ENCODE measurements at places on chromosomes 13 and 19.

DNA sequence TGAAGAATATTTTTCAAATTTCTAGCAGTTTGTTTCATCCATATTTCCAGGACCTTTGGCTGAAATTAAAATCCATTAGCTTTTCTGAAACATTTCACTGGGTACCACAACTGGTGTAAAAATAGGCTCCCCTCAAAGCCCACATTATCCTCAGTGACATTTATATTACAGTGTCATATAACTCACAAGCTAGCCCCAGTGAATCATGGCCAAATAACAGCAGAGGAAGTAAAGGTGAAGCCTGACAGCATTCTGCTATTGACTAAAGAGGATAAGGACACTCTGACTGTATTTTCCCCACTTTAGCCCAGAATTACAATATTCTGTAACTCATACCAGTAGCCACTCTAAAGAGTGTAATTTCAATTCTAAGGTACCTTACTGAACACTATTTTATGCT, 21.9 kb downstream of the KCTD12 start:
- DNase-seq = no peak

- DNase-seq = no peak
Measured at GRCh38 chr13:25372284-25373081, 709 bp downstream of the ATP8A2 start.

DNA sequence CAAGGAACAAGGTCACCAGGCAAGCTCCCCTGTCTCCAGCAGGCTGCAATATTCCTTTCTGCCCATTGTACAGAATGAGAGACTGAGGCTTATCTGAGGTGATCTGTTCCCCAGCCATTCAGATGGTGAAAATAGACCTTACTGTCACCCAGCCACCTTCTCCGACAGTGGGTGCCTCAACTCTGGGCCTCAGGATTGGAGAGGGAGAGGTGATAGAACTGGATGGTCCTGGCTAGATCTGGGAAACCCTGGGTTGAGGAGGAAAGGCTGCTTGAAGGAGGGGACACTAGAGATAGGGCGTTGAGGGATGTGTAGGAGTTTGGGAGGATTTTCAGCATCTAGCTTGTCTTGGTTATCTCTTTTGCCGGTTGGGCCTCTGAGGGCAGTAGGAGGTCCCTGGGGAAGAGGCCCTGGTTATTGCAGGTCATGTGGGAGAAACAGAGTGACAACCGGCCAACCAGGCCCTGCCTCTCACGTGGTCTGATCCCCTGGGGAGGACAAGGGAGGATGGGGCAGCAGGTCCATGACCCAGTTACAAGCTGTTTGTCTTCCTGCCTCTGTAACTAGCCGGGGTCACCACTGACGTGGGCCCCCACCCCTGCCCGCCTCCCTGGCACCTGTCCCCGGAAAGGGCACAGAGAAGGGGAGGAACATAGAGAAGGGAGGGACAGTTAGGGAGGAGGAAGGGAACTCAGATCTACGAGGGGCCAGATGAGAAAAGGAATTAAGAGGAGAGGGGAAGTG, 8.2 kb downstream of the NFIC start:
- no peak for DNase-seq

DNA sequence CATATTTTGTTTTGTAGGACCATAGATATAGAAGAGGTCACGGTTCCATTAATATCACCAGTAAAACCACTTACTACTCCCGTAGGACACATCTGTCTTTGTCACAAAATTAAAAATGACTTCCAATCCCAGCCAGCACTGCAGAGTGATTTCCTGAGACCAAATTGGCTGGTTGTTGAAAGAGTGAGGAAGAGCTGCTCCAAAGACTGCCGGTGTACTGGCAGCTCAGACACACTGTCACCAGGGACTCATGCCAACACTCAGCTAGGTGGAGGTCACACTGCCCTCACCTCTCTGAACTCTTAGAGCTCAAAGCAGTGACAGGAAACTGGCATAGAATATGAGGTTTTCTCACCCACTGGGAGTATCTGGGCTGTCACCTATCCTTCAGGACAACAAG, 52.1 kb downstream of the FLT1 start:
- DNase-seq = no peak

DNA sequence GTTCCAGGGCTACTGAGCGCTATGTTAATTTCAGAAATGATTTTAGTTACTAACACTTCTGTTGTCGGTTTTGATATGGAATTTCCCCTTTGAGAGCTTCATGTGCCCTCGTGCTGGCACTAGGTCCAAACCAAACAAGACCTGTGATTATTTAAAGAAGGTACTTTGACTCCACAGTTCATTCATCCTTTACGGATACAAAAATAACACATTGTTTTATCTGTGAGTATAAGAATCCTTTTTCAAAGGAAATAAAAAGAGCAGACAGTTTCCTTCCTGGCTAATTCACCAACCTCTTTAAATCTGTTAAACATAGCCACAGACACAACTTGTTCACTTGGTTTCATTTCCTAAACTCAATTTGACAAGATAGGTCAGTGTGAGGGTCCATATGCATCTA, 141.2 kb downstream of the FLT1 start:
- DNase-seq = no peak

GRCh38 chr13:30526612-30527495, 61.1 kb upstream of the HMGB1 start:
- DNase-seq = no peak

DNA sequence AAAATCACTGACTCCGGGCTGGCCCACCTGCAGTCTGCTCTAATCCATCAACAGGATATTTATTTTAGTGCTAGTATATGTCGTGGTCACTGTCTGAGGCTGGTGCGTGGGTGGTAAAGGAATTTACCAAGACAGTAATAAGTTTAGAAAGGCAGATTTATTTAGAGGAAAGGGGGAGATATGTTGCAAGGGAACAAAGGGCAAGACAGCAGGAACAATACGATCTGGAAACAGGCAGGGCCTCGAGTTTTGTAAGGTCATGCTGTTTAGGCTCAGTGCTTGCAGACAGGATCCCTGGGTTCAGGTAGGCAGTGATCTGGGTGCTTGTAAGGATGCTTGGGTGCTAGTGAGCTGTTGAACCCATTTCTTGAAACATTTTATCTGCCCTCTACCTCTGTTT, 748.2 kb upstream of the SLITRK5 start:
- DNase-seq = no peak

DNA sequence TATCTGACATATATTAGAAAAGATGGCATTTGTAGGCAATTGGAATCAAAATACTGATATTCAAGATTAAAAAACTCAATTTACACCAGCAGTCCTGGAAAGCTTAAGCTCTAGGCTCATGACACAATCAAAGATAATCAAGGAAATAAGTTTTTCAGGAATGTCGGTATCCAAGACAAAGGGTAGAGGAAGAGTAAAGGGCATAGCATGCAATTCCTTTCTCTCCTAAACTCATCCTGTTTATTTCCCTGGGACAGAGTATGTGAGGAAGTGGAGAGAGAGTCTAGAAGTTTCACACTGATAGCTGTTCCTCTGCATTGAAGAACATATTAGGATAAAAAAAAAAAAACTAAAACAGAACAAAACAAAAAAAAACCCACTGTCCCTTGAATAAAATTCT, 2452.1 kb downstream of the PCDH9 start:
- DNase-seq = no peak
